ENCODE measurements at places on chromosomes 2 and 18. TPM values are rescaled to one million over a fixed set of nuclear protein-coding genes. Genes with fewer than 3 reads are reported as not detected.

DNA sequence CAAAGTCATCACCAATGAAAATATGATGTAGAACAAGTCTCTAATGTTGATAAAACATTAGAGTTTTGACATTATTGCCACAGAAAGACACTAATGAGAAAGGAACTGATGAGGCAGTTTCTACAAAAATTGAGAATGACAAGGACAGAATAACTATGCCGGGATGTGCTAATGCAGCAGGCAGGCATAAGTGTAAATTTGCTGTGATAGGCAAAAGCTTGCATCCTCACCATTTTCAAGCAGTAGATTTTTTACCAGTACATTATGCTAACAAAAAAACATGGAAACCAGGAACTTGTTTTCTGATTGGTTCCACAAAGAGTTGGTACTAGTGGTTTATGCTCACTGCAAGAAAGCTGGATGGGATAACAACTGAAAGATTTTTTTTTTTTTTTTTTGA is 715.5 kb upstream of the LRRTM4 start:
- no peak for DNase-seq

- DNase-seq = no peak
These were observed 18.8 kb downstream of the YPEL5 start for GRCh38 chr2:30165617-30166016.

DNA sequence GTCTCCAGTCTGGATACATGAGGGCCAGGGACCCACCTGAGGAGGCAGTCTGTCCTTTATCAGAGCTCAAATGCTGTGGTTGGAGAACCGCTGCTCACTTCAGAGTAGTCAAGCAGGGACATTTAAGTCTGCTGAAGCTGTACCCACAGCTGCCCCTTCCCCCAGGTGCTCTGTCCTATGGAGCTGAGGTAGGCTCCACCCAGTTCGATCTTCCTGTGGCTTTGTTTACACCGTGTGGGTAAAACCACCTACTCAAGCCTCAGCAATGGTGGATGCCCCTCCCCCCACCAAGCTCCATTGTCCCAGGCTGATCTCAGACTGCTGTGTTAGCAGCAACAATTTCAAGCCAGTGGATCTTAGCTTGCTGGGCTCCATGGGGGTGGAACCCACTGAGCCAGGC is 731.4 kb upstream of the HS6ST1 start:
- no peak for DNase-seq

- no peak for DNase-seq
These were observed 120.9 kb downstream of the CNTNAP5 start for GRCh38 chr2:124145982-124146381.

DNA sequence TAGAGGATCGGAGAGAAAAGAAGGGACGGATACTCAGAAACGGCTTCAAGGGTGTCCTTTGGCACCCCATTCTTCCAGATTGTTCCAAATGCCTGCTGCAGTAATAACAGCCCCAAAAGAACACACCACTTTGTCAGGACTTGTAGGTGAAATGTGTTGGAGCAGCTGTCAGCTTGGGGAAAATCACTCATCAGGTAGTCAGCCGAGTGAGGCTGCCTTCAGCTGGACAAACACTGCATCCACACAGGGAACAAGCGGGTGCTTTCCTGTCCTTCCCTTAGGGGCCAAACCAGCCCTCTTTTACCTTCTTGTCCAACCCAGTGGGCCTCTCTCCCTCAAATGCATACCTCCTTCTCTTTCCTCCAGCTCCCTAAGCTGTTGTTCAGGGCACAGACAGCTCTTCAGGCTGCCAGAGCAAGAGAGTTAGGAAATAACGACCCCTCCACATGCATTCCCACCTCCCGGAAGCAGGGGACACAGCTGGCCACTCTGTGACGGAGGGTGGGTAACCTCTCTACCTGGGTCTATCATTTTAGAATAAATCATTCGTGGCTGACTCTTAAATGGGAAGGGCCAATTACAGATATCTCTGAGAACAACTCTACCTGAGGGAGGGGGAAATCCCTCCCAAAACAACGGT is 48.1 kb downstream of the BCL11A start:
- no peak for DNase-seq

GRCh38 chr18:24060644-24061043 is 46.1 kb downstream of the TTC39C start:
- DNase-seq = no peak

DNA sequence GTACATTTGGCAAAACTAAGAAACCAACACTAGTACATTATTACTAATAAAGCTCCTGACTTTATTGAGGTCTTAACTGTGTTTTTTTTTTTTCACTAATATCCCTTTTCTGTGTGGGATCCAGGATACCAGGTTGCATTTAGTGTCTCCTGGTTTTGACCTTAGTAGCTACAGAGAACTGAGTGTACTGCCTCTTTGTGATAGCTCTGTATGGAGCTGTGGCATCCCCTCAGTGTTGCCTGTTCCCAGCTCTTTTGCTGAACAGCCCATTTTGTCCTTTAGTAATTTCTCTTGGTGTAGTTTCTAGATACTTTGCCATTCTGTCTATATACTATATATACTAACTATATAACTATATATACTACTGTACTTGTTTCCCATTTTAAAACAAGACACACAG is 31.6 kb downstream of the KCMF1 start:
- DNase-seq = no peak

- DNase-seq = no peak
These were observed 132.4 kb downstream of the PXDN start for GRCh38 chr2:1611886-1612285.

DNA sequence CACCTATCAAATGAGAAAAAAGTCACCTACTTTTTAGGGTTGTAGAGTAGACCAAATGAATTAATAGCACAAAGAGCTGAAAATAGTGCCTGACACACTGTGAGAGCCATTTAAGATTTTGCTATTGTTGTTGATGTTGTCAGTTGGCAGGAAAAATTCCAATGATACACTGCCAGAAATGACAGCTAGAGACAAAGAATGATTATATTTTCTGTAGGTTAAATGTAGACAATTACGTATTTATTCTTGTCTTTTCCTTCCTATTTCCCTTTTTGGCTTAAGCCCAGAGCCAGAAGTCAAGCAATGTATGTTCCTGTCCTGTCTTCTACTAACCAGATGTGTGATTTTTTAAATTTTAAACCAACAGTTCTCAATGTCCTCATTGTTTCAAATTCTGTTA is 17.2 kb downstream of the NRXN1 start:
- DNase-seq = no peak

DNA sequence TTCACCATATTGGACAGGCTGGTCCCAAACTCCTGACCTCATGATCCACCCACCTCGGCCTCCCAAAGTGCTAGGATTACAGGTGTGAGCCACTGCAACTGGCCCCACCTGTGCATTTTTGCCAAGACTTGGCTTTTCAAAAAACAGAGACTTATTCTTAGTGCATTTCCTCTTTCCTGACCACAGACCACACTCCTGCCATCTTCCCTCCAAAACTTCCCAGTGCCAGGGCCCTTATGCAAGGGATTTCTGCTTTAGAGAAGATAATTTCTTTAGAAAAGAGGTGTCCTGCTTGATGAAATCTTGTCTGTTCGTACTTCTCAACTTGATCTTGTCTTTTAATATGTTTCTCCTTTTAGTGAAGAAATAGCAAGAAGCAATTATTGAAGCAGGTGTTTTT is 98.8 kb upstream of the ZNF516 start:
- no peak for DNase-seq

DNA sequence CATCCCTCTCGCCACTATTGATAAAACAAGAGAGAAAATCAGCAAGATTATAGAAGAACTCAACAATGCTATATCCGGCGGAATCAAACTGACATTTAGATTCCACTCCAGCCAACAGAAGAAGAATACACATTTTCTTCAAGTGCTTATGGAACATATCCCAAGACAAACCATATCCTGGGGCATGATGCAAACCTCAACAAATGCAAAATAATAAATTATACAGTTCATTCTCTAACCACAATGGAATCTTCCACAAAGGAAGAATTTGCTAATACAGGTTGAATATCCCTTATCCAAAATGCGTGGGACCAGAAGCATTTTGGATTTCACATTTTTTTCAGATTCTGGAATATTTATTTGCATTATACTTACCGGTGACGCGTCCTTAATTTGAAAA is 51.4 kb upstream of the YPEL5 start:
- DNase-seq = no peak

GRCh38 chr2:5691985-5692529 is at the start of gene SOX11:
SOX11 (plus strand) TSS chr2:5692384; CDS start chr2:5692722, 338 bp downstream.
- DNase-seq = peak; percentile 17

The PRKAG3 gene
- total RNA-seq = not detected

The COL3A1 gene
- not detected for total RNA-seq

The SIGLEC15 gene
- not detected for total RNA-seq

The CD207 gene
- total RNA-seq = not detected

The RAPGEF4 gene
- total RNA-seq = 1.3 TPM

The TMEM247 gene
- not detected for total RNA-seq

The CCL20 gene
- total RNA-seq = 5.3 TPM

The SLC35G4 gene
- not detected for total RNA-seq

The KCNG2 gene
- total RNA-seq = not detected

The AQP12A gene
- not detected for total RNA-seq

Measured in activated CD8-positive, alpha-beta T cell treated with anti-CD3 and anti-CD28 coated beads for 36 hours (primary cell).